Melanocyte of skin (primary cell): ENCODE measurements at places on chromosomes 11 and 22. TPM values are rescaled to one million over a fixed set of nuclear protein-coding genes. Genes with fewer than 3 reads are reported as not detected.

The KIAA1671 gene
- total RNA-seq = 3.2 and 3.7 TPM in 2 replicates

The TNNT3 gene
- not detected in 2 replicates for total RNA-seq

The OR2AG1 gene
- total RNA-seq = not detected in 2 replicates

The LGR4 gene
- total RNA-seq = 17.6 and 23.3 TPM in 2 replicates

The TCN2 gene
- total RNA-seq = 13.8 and 23.4 TPM in 2 replicates

The UPK3A gene
- total RNA-seq = not detected in 2 replicates

The PPFIBP2 gene
- 17.9 and 98.5 TPM in 2 replicates for total RNA-seq

The OR56A1 gene
- total RNA-seq = not detected in 2 replicates

The ZDHHC8 gene
- 12.7 and 16.7 TPM in 2 replicates for total RNA-seq

The HOATZ gene
- total RNA-seq = not detected in 2 replicates

The NCAPH2 gene
- 28.4 and 35.8 TPM in 2 replicates for total RNA-seq

The HEPN1 gene
- not detected in 2 replicates for total RNA-seq

The GGTLC2 gene
- not detected in 2 replicates for total RNA-seq

The BLID gene
- 0.34 and 0.73 TPM in 2 replicates for total RNA-seq

The GSTP1 gene
- 1,583 and 2,399 TPM in 2 replicates for total RNA-seq

The TXNRD2 gene
- total RNA-seq = 21.6 and 24.4 TPM in 2 replicates

The KRTAP5-6 gene
- total RNA-seq = not detected in 2 replicates

The CHRM1 gene
- under 0.01 and 0.36 TPM in 2 replicates for total RNA-seq

The PHLDA2 gene
- 13.1 and 20.0 TPM in 2 replicates for total RNA-seq

The OR2AG2 gene
- 0.31 and 1.00 TPM in 2 replicates for total RNA-seq

The RAB39A gene
- total RNA-seq = 0.15 and 2.3 TPM in 2 replicates

The APOBEC3H gene
- 0.69 and 1.5 TPM in 2 replicates for total RNA-seq

The OR2D3 gene
- not detected in 2 replicates for total RNA-seq

The CNGA4 gene
- under 0.01 TPM in 1 of 2 replicates, not detected in the other for total RNA-seq

The DERL3 gene
- 0.67 and 1.2 TPM in 2 replicates for total RNA-seq

The RAG2 gene
- not detected in 2 replicates for total RNA-seq

The TBRG1 gene
- 27.2 and 28.7 TPM in 2 replicates for total RNA-seq

The ACTN3 gene
- not detected in 2 replicates for total RNA-seq

The SLC25A18 gene
- total RNA-seq = under 0.01 and 1.1 TPM in 2 replicates

The TMEM86A gene
- 3.3 and 3.8 TPM in 2 replicates for total RNA-seq

The WNT11 gene
- total RNA-seq = under 0.01 and 0.15 TPM in 2 replicates

The FGF3 gene
- not detected in 2 replicates for total RNA-seq
